GM23248 (cell line): ENCODE measurements at places on chromosomes 12 and 14.

- no peak for DNase-seq
These were observed 7.3 kb upstream of the INF2 start for GRCh38 chr14:104682107-104682593.

GRCh38 chr12:116066381-116067230, 210.9 kb downstream of the MED13L start:
- DNase-seq: peak; percentile 63

DNA sequence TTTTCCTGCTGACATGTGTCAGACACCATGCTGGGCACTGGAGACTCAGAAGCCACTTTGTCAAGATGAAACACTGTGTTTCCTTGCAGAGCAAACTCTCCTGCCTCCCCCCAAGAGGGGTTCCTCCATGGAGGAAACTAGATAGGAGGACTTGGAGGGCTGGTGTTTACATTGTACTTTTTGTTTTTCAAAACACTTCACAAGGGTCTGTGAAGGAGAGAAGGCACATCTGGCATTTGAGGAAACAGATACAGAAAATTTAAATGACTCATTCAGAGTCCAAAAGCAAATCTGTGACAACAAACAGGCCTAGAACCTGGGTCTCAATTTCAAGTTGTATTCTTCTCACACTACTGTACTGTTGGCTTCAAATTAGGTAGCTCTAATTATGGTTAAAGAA, 6.7 kb upstream of the CDKL1 start:
- peak; percentile 28 for DNase-seq

DNA sequence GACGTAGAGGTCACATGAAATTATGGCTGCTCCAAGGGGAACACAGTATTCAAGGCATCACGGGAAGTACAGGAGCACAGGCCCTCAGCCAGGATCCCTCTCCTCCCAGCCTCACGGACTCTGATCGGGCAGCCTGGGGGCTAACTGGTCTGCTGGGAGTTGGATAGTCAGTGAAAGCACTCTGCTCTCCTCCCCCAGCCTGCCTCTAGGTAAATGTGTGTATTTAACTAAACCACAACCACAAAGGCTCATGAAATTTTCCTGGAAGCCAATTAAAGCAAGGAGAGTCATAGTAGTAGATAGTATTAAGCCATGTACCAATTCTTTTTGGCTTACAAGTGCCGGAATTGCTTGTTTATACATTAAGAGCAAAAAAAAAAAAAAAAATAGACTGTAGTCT, 254.3 kb downstream of the MSRB3 start:
- peak; percentile 56 for DNase-seq

- DNase-seq: peak; percentile 89
These were observed 28.2 kb upstream of the TMEM106C start for GRCh38 chr12:47935184-47935583.

GRCh38 chr14:37133284-37133913, 39.0 kb downstream of the SLC25A21 start:
- no peak for DNase-seq
